ENCODE measurements at places on chromosomes 1 and 21. TPM values are rescaled to one million over a fixed set of nuclear protein-coding genes. Genes with fewer than 3 reads are reported as not detected.
A peak's percentile ranks its signal among the peaks of the same experiment; 100 is the strongest.

The FOXD2 gene
- 0.32 TPM for total RNA-seq

The RXRG gene
- total RNA-seq, result not detected

DNA sequence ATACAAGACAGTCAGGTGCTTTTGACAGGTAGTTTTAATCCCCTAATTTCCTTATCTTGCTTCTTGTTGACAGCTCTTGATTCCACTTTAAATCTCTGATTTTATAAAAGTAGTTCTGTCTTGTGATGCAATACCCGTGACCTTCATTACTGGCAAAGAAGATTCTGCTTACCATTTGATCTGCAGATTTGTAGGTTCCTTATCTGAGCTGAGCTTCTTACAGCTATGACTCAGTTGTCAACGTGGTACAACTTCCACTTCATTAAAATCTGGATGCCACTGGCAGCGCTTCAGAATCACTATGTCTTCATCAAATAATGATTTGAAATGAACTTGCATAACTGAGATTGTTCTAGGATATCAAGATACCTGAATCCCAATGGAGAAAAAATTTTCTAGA is 543.6 kb upstream of the B3GALT2 start:
- peak; percentile 70 for DNase-seq

- no peak for DNase-seq
Measured at GRCh38 chr1:212118167-212118871, 82.8 kb downstream of the DTL start.

GRCh38 chr1:44842486-44842861 is 579 bp downstream of the PTCH2 start:
- no peak for DNase-seq

All from fibroblast of villous mesenchyme (primary cell).